ENCODE measurements at places on chromosomes 1 and 21. TPM values are rescaled to one million over a fixed set of nuclear protein-coding genes. Genes with fewer than 3 reads are reported as not detected.

DNA sequence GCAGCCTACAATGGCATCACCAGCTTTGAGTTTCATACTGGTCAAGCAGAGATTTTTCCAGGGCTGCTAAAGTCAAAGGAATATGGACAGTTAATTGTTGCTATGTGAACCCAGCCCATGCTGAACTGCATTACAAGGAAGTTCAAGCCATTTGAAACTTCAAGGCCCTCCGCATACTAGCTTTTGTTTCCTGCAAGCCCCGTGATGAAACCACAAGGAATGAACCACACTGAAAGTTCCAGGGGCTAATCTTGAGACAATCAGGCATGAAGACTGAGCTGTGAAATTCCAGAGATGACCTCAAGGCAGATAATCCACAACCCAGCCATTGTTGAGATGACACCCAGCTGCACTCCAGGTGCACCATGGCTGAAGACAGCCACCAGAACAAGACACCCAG lies 180.8 kb downstream of the C1orf21 start:
- H3K27me3 ChIP-seq: peaks cover 12% of the 10 kb centered on the region
- DNase-seq: no peak
- H3K27ac ChIP-seq: no peak overlapping the region
- no peaks in the 10 kb centered on the region for H3K4me1 ChIP-seq
- no peaks in the 10 kb centered on the region for H3K36me3 ChIP-seq

DISP3 gene
- total RNA-seq: 0.21 TPM

DNA sequence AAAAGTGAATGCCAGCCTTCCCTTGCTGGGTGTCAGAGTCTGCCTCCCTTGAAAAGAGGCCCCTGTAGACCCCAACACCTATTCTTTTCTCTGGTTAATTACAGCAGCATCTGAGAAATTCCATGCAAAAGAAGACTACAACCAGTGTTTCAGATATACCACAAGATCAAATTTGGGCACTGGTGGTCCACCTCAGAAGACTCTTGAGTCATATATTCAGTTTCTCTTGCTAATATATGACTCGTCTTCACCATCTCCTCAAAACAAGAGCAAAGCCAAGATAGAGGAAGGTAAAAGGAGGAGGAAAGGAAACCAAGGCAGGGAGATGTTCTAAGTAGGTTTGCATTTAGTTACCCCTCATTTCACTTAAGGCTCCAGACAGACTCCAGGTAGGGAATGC lies 259.9 kb downstream of the ZNF648 start:
- H3K4me1 ChIP-seq: no peaks in the 10 kb centered on the region
- DNase-seq: no peak
- no peak overlapping the region for H3K27ac ChIP-seq
- peaks cover 4% of the 10 kb centered on the region for H3K27me3 ChIP-seq
- H3K36me3 ChIP-seq: no peaks in the 10 kb centered on the region

GRCh38 chr1:65845535-65846060 lies 52.9 kb downstream of the PDE4B start:
- H3K27me3 ChIP-seq: no peaks in the 10 kb centered on the region
- no peaks in the 10 kb centered on the region for H3K36me3 ChIP-seq
- DNase-seq: no peak
- no peaks in the 10 kb centered on the region for H3K4me1 ChIP-seq
